ENCODE measurements at places on chromosomes 6 and 20.

DNA sequence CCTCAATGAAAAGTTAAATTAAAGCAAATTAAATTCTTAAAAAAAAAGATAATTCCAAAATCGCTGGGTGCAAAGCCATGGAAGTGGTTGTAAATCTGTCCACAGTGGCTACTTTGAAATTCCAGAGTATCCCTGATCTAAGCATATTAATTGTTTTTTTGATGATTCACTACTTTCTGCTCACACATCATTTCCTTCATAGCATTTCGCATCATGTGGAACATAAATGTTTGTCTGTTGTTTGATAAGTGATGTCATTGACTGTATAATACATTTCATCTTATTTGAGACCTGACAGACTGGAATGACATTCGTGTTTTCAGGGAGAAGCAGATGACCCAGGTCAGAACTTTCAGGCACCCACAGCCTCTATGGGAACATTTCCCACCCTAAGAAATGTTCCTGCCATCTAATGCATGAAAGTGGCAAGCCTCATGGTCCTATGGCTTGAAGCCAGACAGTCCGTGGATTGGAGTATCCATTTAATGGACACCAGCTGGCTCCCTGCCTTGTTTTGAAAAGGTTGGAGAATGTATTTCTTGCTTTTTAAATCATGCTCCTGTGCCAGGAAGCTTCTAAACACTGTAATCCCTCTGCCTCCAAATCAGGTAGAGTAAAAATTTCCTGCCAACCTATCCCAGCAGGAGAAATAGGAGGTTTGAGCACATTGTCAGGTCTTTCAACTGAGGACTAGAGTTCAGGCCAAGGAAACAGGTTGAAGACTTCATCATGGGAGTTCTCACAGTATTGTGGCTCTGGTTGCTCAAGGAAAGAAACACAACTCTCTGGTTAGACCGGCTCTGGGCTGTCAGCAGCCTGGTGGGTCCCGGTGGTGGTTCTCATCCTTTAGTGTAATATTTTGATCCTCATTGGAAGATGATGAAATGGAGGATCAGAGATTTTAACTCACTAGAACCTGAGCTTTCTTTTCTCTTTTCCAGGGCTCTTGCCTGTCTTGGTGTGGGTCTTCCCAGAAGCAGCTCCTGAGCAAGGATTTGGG lies 157.9 kb downstream of the SLC24A3 start:
- DNase-seq, result no peak

- DNase-seq, result no peak
Observed at GRCh38 chr20:50469176-50469723, 40.9 kb upstream of the PTPN1 start.

DNA sequence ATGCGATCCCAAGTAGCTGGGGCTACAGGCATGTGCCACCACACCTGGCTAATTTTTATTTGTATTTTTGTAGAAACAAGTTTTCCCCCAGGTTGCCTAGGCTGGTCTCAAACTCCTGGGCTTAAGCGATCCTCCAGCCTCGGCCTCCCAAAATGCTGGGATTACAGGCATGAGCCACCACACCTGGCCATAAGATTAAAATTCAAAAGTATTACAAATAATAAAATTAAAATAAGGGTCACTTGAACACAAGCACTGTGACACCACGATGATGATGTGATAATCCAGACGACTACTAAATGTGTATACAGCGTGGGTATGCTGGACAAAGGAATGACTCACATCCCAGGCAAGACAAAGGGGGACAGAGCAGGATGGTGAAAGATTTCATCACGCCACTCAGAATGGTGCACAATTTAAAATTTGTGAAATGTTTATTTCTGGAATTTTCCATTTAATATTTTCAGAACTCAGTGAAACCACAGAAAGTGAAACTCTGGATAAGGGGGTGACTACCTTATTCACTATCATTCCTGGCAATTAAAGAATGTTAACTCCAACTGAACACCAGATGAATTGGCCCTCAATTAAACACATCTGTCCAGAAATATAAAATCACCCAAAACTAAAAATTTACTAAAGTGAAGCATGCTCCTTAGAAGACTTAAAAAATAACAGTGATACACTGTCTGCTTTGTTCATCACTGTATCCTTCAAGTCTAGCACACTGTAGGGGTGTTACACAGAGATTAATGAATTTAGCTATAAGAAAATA lies 13.1 kb downstream of the B4GALT5 start:
- DNase-seq, result no peak

- no peak for DNase-seq
Observed at GRCh38 chr20:52446421-52447224, 255.0 kb upstream of the ZFP64 start.

- DNase-seq, result no peak
Observed at GRCh38 chr6:158565482-158566040, 5.7 kb downstream of the TMEM181 start.
